AG20443 (cell line): ENCODE measurements at places on chromosomes 3 and 15.

DNA sequence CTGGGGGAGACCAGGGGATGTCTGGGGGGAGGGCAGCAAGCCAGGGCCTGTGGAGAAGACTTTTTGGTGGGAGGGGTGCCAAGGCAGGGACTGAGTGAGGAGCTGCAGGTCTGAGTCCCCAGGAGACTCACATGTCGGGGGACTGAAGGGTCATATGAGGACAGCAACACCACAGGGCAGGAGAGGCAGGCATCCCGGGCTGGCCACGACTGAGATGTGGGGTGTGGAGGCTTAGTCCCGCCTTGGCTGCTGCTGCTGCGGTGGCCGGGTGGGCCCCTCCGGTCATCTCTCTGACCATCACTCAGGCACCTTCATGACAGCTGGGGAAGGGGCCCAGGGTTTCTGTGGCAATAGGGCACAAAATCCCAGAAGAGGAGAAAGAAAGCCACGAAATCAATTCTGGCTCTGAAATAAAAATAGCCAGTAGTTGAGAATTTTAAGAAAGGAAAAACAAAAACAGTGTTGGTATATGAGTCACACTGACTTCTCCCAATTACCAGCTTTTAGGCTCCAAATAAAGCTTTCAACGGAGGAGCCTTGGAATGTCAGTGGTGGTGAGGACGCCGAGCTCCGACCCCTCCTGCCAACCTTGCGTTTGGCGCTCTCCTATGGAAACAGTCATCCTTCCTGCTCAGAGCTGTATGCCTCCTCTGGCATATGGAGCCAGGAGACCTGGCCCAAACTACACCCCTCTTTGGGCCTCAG, 52.9 kb upstream of the ITGA11 start:
- peak; percentile 86 for DNase-seq

GRCh38 chr3:147419781-147420224, 10.6 kb downstream of the ZIC1 start:
- no peak for DNase-seq

- DNase-seq: no peak
These were observed 44.0 kb downstream of the FGD5 start for GRCh38 chr3:14862661-14863230.

- peak; percentile 86 for DNase-seq
These were observed 11.5 kb downstream of the CCDC80 start for GRCh38 chr3:112629425-112629824.

DNA sequence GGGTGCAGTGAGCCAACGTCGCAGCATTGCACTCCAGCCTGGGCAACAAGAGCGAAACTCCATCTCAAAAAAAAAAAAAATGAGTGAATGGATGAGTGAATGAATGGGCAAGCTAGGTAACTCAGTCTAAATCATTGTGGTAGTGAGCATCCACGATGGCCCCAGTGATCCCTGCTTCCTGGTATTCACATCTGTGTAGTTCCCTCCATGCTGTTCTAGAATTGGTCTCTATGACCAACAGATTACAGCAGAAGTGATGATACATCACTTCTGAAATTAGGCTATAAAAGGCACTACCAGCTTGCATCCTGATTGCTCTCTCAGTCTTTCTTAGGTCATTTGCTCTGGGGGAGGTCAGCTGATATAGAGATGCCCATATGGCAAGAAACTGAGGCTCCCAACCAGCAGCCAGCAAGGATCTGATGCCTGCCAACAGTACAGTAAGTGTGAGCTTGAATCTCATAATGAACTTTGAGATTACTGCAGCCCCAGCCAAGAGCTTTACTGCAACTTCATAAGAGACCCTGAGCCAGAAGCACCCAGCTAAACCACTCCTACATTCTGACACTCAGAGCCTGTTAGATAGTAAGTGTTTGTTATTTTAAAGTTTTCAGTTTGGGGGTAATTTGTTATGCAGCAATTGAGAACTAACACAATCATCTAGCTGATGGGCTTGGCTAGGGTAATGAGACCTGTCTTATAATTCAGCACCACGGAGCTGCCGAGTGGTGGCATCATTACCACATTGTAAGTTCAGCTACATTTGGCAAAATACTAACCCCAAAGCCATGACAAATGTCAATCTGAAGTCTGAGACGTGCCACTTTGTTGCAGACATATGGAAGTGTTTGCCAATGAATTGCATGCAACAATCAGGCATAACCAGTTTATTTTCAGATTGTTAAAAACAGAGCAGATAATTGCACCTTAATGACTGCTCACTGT, 53.0 kb downstream of the KLHL6 start:
- DNase-seq: peak; percentile 39

DNA sequence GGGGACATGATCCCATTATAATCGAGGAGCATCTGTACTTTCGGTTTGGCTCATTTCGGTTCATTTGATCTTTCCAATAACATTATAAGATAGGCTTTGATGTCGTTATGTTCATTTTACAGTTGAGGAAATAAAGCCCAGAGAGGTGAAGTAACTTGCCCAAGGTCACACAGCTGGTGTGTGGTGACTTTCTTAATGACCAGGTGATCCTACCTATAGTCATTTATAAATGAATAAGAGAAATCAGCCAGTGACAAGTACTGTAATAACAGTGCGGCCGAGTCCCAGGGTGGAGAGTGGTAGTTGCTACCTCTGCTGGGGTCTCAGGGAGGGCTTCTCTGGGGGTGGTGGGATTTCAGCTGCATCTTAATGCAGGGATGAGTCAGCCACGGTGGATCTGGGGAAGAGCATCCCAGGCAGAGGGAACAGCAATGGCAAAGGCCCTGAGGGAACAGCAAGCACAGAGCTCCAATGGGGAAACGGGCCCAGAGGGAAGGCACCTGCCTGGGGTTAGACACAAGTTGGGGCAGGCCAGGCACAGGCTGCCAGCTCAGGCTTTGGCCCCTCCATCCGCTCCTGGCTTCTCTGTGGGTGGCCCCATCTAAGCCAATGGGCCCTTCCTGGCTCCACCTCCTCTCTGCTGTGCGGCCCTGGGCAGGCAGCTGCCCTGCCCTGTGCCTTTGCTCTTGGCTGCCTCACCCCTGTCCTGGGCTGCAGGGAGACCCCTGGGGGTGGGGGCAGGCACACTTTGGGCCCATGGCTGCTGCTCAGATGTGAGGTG, 1.1 kb upstream of the FBLN2 start:
- no peak for DNase-seq

GRCh38 chr15:33473714-33474113, 162.9 kb downstream of the RYR3 start:
- no peak for DNase-seq

DNA sequence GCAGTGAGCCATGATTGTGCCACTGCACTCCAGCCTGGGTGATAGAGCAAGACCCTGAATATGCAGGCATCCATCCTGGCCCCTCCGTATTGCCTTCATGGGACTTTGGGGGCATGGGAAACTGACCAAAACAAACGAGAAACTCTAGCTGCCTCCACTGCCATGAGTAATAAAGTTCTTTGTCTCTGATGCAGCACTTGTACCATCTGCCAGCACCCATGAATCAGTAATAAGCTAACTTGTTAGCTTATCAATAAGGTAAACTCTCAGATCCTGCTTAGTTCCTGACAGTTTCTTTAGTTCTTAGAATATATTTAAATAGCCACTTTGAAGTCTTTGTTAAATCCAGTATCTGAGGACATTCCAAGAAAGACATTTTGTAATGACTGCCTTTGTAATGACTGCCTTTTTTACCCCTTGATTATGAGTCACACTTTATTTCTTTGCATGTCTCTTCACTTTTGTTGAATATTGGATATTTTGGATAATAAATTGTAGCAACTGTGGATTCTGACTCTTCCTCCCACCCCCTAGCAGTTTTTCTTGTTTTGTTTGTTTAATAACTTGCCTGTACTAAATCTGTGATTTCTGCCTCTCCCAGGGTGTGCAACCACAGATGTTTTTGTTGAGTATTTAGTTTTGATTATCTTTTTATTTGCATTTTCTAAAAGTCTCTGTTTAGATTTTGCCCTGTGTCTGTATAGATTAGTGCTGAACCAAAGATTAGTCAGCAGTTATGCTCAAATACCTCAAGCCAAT, 136.9 kb downstream of the HCN4 start:
- no peak for DNase-seq

- DNase-seq: peak; percentile 100
These were observed at the start of gene DISP2 for GRCh38 chr15:40357723-40358470. Gene DISP2 (plus strand): TSS chr15:40358219. CDS start chr15:40358322, 103 bp downstream.

- peak; percentile 79 for DNase-seq
These were observed 25.6 kb downstream of the GYG1 start for GRCh38 chr3:149016669-149017541.

DNA sequence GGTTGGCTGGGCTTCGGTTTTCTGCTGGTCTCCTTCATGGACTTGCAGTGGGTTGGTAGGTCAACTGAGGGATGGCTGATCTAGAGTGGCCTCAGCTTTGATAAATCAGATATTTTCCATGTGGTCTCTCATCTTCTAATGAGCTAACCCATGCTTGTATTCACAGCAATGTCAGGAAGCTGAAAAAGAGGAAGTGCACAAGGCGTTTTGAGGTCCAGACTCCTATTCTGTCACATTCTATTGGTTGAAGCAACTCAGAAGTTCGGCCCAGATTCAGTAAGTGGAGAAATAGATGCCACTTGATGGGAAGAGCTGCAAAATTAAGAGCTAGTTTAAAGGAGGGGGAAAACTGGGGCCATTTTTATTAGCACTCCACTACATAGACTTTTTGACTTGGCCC, 361.2 kb downstream of the DIPK2A start:
- DNase-seq: no peak

DNA sequence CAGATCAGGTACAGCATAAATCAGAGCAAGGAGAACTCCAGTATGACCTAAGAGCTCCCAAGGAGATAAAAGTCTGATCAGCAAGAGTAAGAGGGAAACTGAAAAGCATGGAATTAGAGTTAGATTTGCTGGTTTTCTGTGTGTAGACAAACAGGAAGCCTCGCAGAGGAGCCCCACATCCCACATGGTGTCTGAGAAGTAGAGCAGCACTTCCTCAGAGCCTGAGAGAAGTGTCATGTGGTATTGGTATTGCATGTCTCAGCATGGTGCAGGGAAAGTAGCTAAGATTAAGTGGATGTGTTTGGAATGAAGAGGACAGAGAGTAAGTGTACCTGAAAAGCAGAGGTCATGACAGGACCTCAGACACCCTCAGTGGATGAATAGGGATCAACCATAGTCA, 175.4 kb upstream of the GBE1 start:
- no peak for DNase-seq

DNA sequence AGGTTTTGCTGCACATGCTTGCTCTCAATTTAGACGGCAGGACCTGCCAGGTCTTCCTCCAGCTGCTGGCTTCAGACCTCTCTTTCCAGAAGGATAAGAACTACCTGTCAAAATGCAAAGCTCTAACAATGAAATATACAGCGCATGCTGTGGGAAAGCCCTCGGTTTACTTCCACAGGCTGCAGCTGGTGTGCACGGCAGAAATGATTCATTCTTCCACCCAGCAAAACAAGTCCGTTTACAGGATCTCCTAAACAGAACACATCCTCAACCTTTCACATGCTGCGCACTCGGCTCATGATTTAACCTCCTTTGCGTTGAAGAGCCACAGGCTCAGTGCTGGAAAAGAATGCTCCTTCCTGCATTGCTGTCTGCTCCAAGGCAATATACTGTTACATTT, 92.4 kb upstream of the WNT5A start:
- DNase-seq: peak; percentile 22

DNA sequence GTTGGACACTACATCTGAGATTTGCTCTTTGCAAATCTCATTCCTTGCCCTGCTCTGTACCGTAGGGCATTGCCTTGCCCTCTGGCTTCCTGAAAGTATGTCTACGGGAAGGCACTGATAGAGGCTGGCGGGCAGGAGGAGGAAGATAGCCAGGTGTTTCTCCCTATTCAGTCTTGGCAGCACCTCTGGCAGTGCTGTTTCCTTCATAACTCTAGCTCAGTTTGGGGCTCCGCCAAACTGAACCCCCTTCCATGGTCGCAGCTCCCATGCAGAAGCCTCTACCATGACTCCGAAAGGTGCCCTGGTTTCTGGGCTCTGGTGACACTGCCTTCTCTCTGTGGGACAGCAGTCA, 122.3 kb upstream of the PRR20G start:
- no peak for DNase-seq

DNA sequence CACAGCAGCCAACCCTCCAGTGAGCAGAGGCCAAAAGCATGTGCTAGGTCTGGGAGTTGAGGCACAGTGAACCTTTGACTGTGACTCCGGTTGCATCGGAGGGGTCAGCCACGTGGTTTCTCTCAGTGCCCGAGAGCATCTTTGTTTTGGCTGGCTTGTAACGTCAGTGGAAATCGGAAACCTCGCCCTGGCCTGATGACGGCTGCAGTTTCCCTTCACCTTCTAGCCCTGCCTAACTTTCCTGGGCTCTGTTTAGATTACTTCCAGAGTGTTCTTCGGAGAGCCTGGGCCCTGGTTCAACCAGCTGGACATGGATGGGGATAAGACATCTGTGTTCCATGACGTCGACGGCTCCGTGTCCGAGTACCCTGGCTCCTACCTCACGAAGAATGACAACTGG, 56.6 kb downstream of the MESD start:
- DNase-seq: peak; percentile 35

DNA sequence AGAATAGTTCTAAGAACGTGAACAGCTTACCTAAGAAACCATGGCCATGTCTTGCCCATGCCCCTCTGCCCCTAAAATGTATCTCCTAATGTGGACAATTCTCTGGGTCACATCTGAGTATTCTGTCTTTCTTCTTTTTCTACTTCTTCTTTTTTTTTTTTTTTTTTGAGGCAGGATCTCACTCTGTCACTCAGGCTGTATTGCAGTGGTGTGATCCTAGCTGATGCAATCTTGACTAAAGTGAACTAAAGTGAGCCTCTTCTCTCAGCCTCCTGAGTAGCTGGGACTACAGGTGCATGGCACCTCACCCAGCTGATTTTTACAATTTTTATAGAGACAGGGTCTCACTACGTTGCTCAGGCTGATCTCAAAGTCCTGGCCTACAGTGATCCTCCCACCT, 204.8 kb upstream of the ZPLD1 start:
- no peak for DNase-seq

- no peak for DNase-seq
These were observed 854.6 kb downstream of the NTRK3 start for GRCh38 chr15:87401973-87402372.

DNA sequence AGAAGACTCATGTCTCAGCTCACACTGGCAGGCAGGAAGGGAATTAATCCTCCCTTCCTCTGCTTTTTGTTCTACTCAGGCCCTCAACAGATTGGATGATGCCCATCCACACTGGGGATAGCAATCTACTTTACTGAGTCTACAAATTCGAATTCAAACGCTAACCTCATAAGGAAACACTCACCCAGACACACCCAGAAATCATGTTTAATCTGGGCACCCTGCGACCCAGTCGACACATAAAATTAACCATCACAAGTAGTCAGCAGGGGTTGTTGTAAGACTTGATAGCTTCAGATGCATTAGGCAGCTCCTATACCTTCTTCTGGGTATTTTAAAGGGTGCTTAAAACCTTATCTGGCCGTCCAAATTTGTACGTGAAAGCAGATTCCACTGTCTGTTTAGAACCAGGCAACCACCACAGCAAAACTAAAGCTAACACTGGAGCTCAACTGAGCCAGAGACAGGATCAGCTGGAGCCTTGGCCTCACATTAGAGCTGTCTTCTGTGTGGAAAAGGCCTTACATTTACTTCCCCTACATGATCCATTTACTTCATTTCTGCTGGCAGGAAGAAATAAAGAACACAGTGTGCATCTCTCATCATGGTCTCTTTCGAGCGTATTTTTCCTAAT, 407.3 kb upstream of the PPP2R3A start:
- DNase-seq: no peak
